Right cardiac atrium (tissue), 5 donors: ENCODE measurements at places on chromosomes 16 and 17. TPM values are rescaled to one million over a fixed set of nuclear protein-coding genes. Genes with fewer than 3 reads are reported as not detected.

The CDH8 gene
- not detected for total RNA-seq

The B9D1 gene
- 12.2 TPM for total RNA-seq

The TEKT1 gene
- total RNA-seq: not detected

The FGF11 gene
- 27.2 TPM for total RNA-seq

- no peak for DNase-seq
Observed at GRCh38 chr17:29838961-29839360, 91.1 kb downstream of the SSH2 start.

GRCh38 chr17:27657620-27658019 is 26.6 kb downstream of the LGALS9 start:
- no peak for DNase-seq

GRCh38 chr17:68290955-68291835 is at the start of the genes ARSG and SLC16A6:
Gene ARSG (plus strand): TSS chr17:68291495. CDS start chr17:68307494, 15,999 bp downstream.
Gene SLC16A6 (minus strand): TSS chr17:68291127. CDS start chr17:68278320, 12,807 bp downstream.
- DNase-seq: peak; percentile 83

DNA sequence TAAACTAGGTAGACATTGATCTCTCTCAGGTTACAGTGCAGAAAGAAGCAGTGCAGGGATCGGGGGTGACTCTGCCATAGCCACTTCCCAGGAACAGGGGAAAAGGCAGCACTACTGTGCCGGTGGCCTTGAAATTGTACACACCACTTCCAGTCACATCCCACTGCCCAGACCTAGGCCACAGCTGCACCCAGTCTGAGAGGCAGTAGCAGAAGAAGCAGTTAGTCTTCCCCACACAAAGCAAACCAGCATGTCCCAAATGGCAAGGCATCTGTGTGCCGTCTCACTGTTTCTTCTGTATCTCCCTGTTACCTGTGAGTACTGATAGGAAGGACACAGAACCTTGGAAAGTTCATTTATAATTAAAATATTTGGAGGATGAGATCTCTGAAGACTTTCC is 47.0 kb downstream of the TMC6 start:
- DNase-seq: no peak

DNA sequence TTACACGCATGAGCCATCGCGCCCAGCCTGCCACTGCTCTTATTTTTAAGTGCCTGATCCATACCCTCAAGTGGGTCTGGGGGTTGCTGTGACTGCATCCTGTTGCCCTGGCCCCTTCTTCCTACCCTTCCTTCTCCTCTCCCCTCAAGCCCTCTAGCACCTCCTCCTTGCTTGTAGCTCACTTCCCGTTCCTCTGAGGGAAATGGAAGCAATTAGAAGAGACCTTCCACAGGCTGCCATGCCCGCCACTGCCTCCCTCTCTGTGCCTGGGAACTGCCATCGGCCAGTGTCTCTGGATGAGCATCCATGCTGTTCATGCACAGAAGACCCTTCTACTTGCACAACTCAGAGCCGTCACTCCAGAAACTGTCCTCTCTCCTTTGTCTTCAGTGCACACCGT is 10.6 kb upstream of the TFAP4 start:
- DNase-seq: no peak

GRCh38 chr16:22353933-22354541 is 20.4 kb downstream of the CDR2 start:
- DNase-seq: no peak

- no peak for DNase-seq
Observed at GRCh38 chr16:705431-706188, at the start of gene FBXL16. Gene FBXL16 (minus strand): TSS chr16:705801. CDS start chr16:697405, 8,396 bp downstream.

- DNase-seq: no peak
Observed at GRCh38 chr17:57294629-57295501, 38.5 kb downstream of the MSI2 start.

GRCh38 chr16:51442141-51442870 is 291.2 kb upstream of the SALL1 start:
- DNase-seq: no peak

DNA sequence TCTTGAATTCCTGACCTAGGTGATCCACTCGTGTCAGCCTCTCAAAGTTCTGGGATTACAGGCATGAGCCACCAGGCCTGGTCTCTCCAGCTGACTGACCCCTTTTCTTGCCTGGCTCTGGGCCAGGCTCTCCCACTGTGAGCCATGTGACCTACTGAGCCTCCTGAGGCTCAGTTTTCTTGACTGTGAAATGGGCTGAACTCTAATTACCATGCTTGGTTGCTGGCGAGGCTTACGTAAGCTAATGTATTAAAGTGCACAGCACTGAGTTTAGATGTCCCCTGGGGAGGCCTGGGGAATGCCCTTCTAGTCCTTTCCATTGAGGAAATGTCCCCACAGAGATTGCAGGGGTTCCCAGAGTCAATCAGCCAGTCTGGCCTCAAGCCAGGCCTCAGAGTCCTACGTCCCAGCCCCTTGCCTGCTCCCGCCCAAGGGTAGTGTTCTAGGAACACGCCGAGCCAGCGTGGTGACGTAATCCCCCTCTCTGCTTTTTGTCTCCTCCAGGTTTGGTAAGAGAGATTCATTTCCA is 45.8 kb upstream of the LGALS9 start:
- no peak for DNase-seq
